ENCODE measurements at places on chromosomes 7 and 10.

- DNase-seq, result no peak
Observed at GRCh38 chr7:155584763-155585531, 38.6 kb upstream of the CNPY1 start.

DNA sequence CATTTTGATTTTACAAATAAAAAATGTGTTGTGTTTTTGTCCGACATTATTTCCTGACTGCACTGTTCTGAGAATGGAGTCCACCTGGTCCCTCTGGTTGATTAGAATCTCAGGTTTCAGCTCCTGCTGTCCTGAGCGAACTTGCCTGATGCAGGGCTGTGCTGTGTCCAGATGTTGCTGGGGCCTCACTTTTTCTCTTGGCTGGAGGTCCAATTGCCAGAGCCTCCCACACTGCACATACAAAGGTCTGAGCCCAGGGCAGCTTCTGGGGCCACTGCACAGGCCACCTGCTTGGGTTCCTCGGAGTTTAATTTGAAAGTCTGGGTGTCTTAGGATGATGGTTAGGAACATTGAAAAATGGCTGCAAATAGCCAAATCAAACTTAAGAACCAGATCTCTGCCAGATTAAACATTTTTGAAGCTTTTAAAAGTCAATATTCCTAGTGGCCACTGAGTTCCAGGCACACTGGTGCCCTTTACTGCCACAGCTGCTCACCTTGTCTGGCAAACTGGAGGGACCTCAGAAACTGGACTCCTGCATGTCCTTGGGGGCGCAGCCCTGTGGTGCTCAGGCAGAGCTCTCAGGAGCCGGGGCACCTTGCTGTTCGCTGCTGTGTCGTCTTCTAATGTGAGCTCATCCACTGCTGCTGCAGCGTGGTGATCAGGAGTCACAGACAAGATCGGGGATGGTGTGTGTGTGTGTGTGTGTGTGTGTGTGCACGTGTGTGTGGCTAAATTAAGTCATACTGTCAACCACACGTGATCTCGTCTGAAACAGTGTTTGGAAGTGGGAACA, 75.0 kb downstream of the WDR37 start:
- DNase-seq, result no peak

GRCh38 chr7:107398161-107398560, 71.7 kb upstream of the GPR22 start:
- no peak for DNase-seq

- DNase-seq, result no peak
Observed at GRCh38 chr10:124918191-124918830, 23.6 kb upstream of the ZRANB1 start.

DNA sequence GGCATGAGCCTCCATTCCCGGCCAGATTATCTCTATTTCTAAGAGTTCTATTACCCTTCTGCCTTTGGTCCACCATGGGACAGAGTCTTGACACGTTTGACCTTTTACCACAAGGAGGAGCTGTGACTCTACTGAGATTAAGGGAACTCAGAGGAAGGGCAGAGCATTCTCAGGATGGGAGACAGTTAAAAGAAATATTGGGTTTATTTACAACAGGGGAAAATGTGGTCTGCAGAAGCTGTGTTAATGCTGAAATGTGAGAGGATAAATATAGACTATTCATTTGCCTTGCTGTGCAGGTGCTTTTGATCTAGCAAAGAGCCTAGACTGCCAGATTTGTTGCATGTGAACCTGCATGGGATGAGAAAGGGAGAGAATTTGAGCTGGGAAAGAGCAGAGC, 45.8 kb upstream of the PRSS58 start:
- peak; percentile 10 for DNase-seq

DNA sequence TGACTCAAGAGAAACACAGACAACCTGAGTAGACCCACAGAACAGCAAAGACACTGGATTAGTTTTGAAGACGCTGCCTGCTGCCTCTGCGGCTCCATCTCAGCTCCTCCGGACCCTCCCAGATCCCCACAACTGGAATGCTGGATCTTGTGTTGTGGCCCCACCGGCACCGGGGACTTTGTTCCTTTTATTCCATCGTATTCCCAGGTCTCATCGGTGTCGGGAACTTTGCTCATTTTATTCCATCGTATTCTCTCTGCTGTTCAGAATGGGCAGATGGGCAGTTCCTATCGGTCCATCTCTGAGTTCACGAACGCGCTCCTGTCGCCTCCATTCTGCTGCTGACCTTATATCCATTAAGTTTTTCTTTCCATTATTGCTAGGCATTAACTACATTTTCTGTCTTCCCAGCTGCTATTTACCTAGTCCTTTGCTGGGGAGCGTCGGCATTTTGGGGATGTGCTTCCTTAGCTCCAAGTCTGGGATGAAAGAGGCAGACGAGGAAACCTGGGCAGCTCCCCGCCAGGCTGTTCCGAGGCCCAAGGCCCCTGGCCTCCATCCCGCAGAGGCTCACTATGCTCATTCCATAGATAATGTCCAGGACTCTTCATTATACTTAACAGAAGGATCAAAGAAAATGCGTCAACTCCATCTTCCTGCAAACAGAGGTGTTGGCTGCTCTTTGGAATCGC, 192.4 kb downstream of the MAD1L1 start:
- no peak for DNase-seq

DNA sequence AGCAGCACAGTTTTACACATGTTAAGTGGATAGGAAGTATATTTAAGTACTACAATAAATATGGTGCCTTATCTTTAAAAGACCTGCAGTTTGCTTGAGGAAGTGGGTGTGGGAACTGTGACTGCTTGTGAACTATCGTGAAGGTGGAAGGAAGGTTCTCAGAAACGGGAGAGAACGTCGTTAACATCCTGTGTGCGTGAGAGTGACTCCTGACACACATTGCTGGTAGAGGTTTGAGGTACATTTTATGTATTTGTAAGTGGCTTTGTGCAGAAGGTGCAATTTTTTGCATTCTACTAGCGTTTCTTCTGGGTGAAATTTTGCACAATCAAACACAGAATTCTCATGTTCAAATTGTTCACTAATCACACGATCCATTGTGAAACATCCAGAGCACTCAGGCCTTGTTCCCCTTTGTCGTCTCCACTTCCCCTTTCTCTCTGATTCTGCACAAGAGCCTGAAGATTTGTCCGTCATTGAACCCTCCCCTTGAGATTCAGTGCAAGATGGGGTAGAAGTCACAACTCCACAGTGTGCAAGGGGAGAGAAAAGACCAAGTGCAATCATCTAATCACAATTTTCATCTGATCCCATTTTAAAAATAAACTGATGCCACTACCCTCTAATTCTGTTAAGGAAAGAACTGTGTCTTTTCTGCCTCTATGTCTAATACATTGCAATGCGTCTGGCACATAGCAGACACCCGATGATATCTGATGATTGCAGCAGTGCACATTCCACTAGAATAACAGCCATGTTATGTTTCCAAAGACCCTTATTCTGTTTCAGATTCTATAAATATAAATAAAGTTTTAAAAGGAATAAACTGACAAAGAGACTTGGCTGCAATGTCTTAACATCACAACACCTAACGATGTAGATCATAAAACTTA, 279.9 kb downstream of the NEBL start:
- no peak for DNase-seq

GRCh38 chr7:44290252-44290620, 35.2 kb downstream of the CAMK2B start:
- DNase-seq, result no peak

- peak; percentile 24 for DNase-seq
Observed at GRCh38 chr10:119025336-119025735, 4.2 kb upstream of the NANOS1 start.

GRCh38 chr10:20254078-20254477, 437.8 kb downstream of the PLXDC2 start:
- DNase-seq, result no peak

DNA sequence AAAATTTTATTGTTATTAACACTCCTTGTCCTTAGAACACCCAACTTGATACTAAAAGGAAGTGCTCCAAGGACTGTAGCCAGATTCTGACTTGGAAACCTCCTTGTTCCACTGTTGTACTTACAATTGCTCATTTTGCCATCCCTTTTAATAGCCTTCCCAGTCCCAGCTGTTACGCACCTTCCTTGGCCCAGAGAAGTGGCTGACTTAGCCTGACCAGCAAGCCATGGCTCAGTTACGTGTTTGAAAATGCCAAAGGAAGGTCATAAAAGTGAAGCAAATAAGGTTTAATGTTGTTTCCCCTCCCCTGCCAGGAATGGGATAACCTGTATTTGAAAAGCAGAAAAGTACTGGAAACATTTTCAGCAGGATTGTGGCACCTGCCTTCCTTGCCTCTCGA, 3.7 kb upstream of the ANKRD1 start:
- no peak for DNase-seq

- DNase-seq, result no peak
Observed at GRCh38 chr7:39686261-39686924, 63.0 kb downstream of the RALA start.

DNA sequence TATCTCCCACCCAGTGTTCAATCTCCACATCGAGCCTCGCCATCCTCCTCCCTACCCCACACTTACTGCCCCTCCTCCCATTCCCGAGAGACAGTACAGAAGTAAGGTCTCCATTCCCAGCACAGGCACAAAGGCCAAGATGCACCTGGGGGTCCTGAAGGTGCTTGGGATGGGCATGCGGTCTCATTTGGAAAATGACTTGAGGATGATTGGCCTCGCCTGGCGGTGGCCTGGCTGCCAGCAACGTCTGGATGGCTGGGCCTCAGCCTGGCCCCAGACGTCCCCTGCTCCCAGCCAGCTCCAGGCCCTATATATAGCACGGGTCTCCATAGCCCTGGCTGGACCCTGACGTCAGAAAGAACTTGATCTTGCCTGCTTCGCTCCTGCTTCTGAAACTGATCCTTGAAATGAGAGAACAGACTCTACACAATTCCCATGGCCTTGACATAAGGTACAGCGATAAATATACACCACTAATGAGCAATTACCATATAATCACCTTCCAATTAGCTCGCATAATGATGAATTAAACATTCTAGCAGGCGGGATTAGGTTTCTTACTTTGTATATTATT, 11.8 kb downstream of the EMX2 start:
- no peak for DNase-seq

DNA sequence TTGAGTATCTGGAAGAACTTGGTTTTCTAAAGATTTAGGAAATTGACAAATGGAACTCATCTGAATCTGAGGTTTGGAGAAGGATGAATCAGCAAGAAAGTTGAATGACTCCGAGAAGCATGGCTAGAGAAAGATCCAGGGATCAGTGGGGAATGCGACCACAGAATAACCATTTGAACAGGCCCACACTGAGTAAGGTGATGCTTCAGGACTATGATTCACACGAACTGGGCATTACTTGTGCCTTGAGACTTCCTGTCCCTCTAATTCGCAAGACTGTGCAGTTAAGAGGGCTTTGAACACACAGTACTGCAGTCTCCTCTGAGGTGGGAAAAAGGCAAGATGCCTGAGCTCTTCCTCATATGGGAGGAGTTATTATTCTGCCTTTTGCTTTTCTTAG, 395.5 kb upstream of the POM121L12 start:
- DNase-seq, result no peak

- DNase-seq, result peak; percentile 5
Observed at GRCh38 chr10:32207544-32207943, 139.4 kb downstream of the EPC1 start.

GRCh38 chr7:30755384-30756154, 3.6 kb downstream of the INMT start:
- DNase-seq, result no peak

DNA sequence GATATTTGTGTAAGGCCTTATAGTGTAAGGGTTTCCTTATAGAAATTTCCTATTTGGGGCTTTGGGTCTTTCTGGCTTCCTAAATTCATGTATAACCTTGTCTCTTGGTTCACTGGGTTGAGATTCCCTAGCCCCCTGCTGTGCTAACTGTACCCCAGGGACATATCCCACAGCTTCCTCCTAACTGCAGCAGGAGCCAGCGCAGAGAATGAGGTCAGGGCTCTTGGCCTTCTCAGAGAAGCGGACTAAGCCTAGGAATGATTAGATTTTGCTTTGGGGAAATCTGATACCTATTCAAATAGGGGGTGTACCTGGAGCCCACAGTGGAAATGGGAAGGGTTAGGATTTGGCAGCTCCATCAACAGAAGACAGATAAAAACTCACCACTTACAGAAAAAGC, 138.1 kb upstream of the EFCAB10 start:
- no peak for DNase-seq

GRCh38 chr10:57955076-57955475, 312.6 kb downstream of the IPMK start:
- DNase-seq, result no peak

- DNase-seq, result no peak
Observed at GRCh38 chr10:21214329-21214728, 311.2 kb downstream of the SKIDA1 start.

GRCh38 chr10:78718032-78718572, 350.7 kb upstream of the ZMIZ1 start:
- no peak for DNase-seq

GRCh38 chr7:16465469-16466361, at the start of gene SOSTDC1:
Gene SOSTDC1, minus strand, starts transcription at chr7:16465738. Its CDS starts 70 bp downstream, at chr7:16465668.
- no peak for DNase-seq

- DNase-seq, result no peak
Observed at GRCh38 chr10:104309980-104310978, 28.0 kb downstream of the ITPRIP start.

- no peak for DNase-seq
Observed at GRCh38 chr10:129005080-129005479, 462.0 kb upstream of the MGMT start.

DNA sequence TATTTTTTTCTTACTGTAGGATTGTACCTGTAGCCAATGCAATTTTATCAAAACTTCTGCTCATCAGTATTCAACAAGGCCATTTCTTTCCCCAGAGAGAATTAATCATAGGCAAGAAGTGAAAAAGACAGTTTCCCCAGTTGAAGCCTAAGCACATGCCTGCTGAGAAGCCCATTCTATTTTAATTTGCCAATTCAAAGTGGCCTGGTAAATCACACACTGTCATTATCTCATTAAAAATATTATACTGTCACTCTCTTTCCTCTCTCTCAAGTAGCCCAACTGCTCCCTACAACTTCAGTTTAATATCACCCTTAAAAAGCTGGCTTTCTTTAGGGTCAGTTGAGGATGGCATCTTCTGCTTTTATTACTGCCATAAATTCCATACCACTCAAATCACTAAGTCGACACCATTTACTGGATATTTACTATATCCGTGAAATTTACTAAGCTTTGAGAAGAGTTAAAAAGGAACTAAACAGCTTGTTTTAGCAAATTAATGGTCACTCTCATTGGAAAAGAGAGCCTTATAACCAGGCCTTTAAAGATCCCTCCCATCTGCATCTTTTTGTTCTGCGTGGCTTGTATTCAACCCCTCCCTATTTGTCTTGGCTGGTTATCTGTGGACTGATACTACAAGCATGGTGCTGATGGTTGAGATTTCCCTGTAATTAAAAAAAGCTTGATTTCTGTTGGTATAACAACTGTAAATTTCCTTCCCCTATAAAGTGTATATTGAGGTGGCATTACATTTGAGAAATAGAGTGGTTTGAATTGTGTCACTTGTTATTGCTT, 30.6 kb downstream of the COL28A1 start:
- DNase-seq, result peak; percentile 53

DNA sequence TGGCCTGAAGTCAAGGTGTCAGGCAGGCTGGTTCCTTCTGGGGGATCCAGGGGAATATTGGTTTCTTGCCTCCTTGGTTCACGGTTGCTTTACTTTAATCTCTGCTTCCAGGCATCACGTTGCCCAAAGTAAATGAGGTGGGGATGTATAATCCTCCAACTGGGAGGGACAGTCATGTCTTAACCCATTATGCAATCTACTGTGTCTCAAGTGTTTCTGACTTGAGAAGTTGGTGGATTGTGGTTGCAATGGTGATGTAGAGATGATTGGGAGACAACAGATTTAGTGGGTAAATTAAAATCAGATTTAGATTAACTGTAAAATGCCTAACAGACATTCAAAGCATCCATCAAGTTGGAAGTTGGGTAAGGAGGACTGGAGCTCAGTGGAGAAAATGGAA, 32.7 kb downstream of the TBXAS1 start:
- DNase-seq, result no peak

- DNase-seq, result no peak
Observed at GRCh38 chr10:113007821-113008220, 57.8 kb downstream of the TCF7L2 start.

Data from NCI-H2081 (cell line).